ENCODE measurements at places on chromosomes 4 and X. TPM values are rescaled to one million over a fixed set of nuclear protein-coding genes. Genes with fewer than 3 reads are reported as not detected.

Gene POU4F2
- not detected for total RNA-seq

DNA sequence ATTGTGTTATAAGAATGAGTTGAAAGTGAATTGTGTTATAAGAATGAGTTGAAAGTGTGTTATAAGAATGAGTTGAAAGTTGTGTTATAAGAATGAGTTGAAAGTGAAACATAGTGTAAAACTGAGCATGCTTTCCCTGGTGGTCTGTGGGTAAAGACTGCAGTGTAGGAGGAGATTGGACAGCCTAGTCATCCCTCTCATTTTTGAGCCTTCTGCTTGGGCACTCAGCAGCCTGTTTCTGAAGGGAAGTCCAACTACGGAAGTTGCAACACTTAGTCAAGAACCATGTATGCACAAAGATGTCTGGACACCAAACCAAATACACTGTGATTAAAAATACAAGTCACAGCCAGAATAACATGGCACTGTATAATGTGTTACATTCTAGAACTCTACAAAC, 72.6 kb downstream of the ANK2 start:
- DNase-seq, result no peak

Gene TCP11X2
- not detected for total RNA-seq

GRCh38 chr4:76200771-76201231, 12.8 kb downstream of the SCARB2 start:
- DNase-seq, result no peak

GRCh38 chr4:41539711-41540110, 1.8 kb downstream of the LIMCH1 start:
- no peak for DNase-seq

GRCh38 chr4:27514711-27515110, 654.1 kb downstream of the STIM2 start:
- DNase-seq, result no peak

Gene DUSP21
- total RNA-seq, result not detected

- DNase-seq, result no peak
These were observed 417.6 kb upstream of the MAOA start for GRCh38 chrX:43238461-43238945.

Gene TLR8
- total RNA-seq, result 0.25 TPM

DNA sequence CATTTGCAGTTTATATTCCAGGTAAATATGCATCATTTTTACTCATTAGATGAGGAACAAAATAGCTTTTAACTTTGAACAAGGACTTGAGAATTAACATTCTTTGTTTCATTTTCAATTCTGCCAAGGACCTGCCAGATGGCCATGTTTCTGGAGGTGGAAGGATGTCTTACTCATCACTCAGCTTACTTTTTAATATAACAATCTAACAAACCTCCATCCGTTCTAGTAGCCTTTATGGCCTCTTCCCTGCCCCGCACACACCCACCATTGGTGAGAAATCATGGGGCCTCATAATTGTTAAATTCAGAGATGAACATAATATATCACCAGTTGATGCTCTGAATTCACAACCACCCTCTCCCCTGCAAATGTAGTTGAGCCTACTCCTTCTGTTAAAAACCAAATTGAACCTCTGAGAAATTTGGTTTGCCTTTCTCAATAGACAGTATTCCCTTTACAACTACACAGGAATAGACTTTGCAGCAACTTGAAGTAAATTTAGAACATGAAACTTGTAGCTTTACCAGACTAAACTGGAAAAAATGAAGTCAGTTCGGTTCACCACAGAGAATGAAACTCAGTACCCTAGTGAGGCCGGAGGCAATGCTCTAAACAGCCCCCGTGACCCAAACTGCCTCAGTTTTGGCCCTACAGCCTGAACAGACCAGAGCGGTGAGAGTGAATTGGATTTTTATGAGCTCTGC, 50.1 kb upstream of the ACSL4 start:
- DNase-seq, result no peak

Gene SHROOM3
- total RNA-seq, result 23.1 TPM

GRCh38 chr4:151541389-151542071, 132.6 kb downstream of the FHIP1A start:
- no peak for DNase-seq

Gene TBC1D9
- 34.5 TPM for total RNA-seq
